ENCODE measurements at places on chromosomes 6 and 20.

DNA sequence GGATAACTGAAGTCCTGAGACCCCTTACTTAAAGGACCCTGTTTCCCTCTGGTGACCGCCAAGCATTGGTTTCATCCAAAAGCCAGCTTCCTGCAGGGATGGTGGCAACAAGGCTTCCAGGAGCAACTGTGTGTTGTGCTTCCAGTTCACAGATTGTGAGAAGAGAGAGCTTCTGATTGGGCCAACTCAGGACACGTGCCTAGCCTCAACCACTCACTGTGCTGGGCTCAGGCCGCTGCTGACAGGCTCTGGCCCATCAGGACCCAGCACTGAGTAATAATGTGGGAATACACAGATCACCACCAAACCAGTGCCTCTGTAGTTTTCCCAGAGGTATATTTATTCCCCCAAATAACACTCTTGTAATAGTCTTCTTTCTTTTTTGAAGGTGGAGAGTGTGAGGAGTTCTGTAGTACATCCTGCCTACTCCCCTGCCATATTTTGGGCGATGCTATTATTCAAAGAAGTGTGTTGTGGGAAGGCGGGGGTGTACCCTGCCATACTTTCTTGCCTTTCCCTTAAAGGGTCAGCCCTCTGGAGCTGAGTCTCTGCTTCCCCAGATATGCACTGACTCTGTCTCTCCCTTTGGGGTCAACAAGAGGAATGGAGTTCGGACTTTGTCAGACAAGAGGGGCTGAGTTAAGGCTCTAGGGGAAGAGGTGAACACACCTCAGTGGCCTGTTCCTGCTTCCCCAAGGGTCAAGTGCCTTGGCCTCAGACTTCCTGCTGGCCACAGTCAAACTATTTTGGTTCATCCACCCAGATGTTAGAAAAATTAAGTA lies 23.2 kb downstream of the PPP1R16B start:
- DNase-seq, result no peak

GRCh38 chr6:62971976-62972658 lies 239.2 kb upstream of the FKBP1C start:
- DNase-seq, result no peak

DNA sequence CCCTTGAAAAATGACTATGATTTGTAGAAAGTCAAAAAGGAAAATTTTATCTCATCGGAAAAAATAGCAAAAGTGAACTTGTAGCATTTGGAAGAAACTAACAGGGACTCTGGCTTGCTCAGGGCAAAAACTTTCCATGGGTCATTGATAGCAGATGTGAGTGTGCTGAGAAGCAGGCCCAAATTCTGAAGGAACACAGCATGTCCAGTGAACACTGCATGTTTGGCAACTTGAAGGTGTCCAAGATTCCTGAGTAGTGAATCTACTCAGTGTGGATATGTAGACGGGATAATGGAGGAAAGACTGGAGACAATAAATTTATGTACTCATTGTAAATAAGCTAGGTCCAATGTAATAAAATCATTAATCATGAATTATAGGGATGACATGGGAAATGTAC lies 8.2 kb downstream of the SLC17A2 start:
- no peak for DNase-seq

- no peak for DNase-seq
These were observed 370.3 kb upstream of the JARID2 start for GRCh38 chr6:14875481-14876063.

- DNase-seq, result peak; percentile 32
These were observed 77.2 kb downstream of the SSR1 start for GRCh38 chr6:7235712-7236305.

DNA sequence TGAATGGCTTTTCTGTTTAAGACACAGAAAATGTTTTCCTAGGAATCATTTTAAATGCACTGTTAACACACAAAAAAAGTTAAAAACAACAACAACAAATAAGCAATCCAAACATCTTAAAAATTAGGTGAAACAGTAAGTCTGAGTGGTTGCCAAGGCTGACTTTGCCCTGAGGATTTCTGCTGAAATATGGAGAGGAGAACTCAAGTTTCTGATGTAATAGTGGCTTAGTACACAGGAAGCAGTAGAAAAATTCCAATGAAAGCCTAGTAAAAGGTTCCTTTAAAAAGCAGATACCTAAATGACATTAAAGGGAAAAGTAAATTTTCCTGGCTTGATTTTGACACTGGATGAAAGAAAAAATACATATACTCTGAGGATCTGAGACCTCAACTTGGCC lies 184.2 kb downstream of the EPM2A start:
- DNase-seq, result no peak

DNA sequence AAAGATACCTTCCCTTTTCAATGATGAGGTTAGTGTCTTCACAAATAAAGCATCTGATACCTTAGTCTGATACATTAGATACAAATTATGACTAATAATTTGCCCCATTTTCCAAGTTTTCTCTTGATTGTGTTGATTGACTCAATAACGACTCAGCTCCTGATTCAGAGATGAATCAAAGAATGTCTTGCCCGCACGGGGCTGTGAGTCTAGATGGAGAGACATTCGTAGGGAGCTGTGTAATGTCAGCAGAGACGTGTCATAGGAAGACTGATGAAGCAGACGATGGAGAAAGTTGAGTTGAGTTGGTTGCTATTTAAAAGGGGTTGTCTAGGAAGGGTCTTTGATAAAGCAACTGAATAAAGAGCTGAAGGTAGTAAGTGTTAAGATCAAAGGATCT lies 78.2 kb downstream of the TSHZ2 start:
- no peak for DNase-seq

- DNase-seq, result no peak
These were observed 118.6 kb upstream of the UST start for GRCh38 chr6:148628251-148628650.
